Stimulated activated CD4-positive, alpha-beta T cell treated with anti-CD3 and anti-CD28 coated beads, Interleukin-4, amount 100 ng/mL, for 1 hour (primary cell): ENCODE measurements at places on chromosomes 3 and 15.

- DNase-seq: no peak
These were observed 21.5 kb downstream of the CNOT10 start for GRCh38 chr3:32706348-32707025.

DNA sequence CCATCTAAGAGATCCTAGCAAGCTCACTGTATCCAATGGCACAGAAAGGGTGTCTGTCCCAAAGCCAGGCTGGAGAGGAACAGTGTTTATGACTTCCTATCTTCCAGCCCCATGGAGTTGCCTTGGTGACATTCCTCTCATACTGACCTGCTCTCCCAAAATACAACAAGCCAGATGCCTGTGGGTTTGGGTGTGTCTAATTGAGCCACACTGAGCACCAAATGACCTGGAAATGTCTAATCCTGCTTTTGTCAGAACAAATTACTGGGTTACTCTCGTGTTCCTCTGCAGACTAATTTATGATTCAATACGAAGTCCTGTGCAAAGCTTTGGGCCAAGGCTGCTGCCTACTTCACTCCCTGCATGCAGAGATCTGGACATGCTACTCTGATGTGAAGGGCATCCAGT, 98.1 kb upstream of the STRIT1 start:
- no peak for DNase-seq

- DNase-seq: no peak
These were observed 60.4 kb upstream of the RNF7 start for GRCh38 chr3:141677701-141678100.

DNA sequence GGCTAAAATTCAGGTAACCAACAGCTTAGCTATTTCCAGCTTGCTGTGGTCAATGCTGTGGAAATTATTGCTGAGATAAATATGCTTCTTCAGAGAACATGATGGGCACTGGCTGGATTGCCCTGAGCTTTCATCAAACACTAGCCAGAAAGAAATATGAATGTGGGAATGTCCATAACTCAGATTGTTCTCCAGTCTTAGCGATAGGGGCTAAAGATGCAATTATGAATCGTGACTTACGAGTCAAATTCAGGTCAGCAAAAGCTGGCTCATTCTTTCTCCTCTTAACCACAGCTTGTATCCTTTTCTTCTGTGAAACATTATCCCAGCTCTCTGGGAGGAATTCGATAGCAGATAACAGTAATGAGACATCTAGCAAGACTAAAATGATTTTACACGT, 307.6 kb downstream of the RYR3 start:
- no peak for DNase-seq

DNA sequence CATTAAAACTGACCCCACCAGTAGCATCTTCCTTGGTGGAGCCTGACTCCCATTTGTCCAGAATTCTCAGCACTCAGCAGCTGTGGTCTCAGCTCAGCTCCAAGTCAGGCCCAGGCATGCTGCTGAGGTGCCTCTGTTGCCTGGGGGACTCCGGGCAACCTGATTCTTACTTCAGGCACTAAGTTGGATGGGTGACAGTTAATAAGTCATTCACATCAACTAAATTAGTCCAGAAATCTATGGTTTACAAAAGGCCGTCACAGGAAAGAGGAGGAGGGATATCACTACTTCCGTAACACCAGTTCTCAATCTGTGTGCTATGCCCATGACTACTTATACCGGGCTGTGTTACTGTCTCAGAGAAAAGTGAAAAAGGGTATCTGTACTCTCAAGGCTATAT, 310.2 kb downstream of the SATB1 start:
- no peak for DNase-seq

DNA sequence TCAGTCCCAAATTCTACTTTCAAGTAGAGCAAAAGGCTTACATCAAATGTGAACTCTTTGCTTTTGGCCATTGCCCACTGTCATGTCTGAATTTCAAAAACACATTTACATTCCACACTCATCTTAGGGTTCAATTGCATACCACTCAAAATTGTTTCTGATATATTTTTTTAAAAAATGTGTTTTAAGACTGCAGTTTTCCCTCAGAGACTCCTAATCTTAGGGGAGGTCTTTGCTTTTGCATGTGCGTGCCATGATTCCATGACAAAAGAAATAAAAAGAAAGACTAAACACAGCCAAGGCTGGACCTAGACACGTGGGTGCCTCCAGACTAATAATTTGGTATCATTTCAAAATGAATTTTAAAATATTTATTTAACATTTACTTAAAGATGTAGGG, 396.8 kb upstream of the RASGRP1 start:
- DNase-seq: no peak
